RPMI7951 (cell line): ENCODE measurements at places on chromosomes 5 and 9. TPM values are rescaled to one million over a fixed set of nuclear protein-coding genes. Genes with fewer than 3 reads are reported as not detected.

The PDE6A gene
- total RNA-seq: 0.10 and 0.12 TPM in 2 replicates

The PNPLA7 gene
- not detected in 2 replicates for total RNA-seq

The ACOT12 gene
- total RNA-seq: not detected in 2 replicates

The TAF11L7 gene
- not detected in 2 replicates for total RNA-seq

The DMGDH gene
- not detected in 2 replicates for total RNA-seq
